Pancreas (tissue), 10 donors: ENCODE measurements at places on chromosomes 6 and 20. TPM values are rescaled to one million over a fixed set of nuclear protein-coding genes. Genes with fewer than 3 reads are reported as not detected.
A peak's percentile ranks its signal among the peaks of the same experiment; 100 is the strongest.

The RAB44 gene
- total RNA-seq, result 0.06 TPM

The PRKN gene
- 5.2 TPM for total RNA-seq

The PI3 gene
- total RNA-seq, result not detected

The SOD2 gene
- 183 TPM for total RNA-seq

The MYCT1 gene
- 1.3 TPM for total RNA-seq

DNA sequence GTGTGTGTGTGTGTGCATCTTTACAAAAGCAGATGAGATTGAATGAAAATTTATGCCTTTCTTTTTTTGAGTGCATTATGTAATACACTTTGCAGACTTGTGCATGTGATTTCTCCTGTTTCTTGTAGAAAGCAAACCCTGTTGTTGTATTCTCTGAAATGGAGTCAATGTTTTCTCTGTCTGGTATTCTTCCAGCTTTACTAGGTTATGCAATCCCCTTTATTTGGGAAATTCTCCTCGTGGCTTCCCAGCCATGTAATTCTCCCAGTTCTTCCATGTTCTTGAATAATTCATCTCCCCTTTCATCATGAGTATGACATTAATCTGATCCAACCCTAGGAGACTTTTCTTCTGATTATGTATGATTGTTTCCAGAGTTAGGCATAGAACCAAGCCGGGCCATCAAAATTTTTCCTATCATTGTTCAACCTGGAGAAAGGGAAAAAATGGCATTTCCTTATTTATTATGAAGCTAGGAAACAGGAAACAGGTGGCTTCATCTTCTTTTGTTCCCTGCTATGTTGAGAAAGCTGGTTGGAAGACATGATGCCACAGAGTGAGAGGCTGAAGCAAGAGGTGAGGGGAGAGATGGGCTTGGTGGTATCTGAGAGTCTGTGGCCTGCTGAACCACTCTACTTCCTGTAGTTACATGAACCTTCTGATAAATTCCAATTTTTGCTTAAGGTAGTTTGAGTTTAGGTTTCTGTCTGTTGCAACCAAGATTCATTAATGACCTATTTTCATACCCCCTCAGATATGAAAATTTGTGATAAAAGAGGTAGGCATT is 68.8 kb downstream of the PRL start:
- no peak overlapping the region for H3K4me3 ChIP-seq
- no peaks in the 10 kb centered on the region for H3K36me3 ChIP-seq
- no peak overlapping the region for H3K27ac ChIP-seq
- H3K27me3 ChIP-seq, result no peaks in the 10 kb centered on the region
- no peaks in the 10 kb centered on the region for H3K4me1 ChIP-seq

GRCh38 chr6:114449659-114450058 is 106.8 kb upstream of the HS3ST5 start:
- no peaks in the 10 kb centered on the region for H3K36me3 ChIP-seq
- H3K27ac ChIP-seq, result no peak overlapping the region
- H3K27me3 ChIP-seq, result no peaks in the 10 kb centered on the region
- DNase-seq, result no peak
- H3K4me1 ChIP-seq, result no peaks in the 10 kb centered on the region
- no peak overlapping the region for H3K4me3 ChIP-seq

GRCh38 chr20:25600632-25601031 is 15.3 kb upstream of the NINL start:
- H3K36me3 ChIP-seq, result no peaks in the 10 kb centered on the region
- no peaks in the 10 kb centered on the region for H3K4me1 ChIP-seq
- H3K27ac ChIP-seq, result no peak overlapping the region
- no peaks in the 10 kb centered on the region for H3K27me3 ChIP-seq

GRCh38 chr6:108665495-108666196 is 104.9 kb downstream of the FOXO3 start:
- H3K36me3 ChIP-seq, result no peaks in the 10 kb centered on the region
- peaks cover 12% of the 10 kb centered on the region for H3K4me1 ChIP-seq
- H3K27ac ChIP-seq, result no peak overlapping the region
- no peak overlapping the region for H3K4me3 ChIP-seq

DNA sequence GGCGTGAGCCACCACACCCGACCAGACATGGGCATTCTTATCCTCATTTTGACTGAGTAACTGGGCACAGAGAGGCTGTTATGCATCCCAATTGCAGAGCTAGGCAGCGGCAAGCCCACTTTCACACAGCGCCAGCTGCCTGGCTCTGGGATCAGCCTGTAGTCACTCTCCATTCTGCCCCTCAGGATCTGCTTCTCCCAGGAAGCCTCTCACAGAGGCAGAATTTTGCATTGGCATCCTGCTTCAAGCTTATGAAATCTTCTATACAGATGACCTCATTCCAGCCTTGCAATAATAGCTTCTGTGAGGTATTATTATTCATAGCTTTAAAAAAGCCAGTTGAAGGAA is 37.0 kb upstream of the IER3 start:
- peak overlapping the region; percentile 84 for H3K27ac ChIP-seq
- H3K36me3 ChIP-seq, result no peaks in the 10 kb centered on the region
- peaks cover 32% of the 10 kb centered on the region for H3K4me1 ChIP-seq
- no peak for DNase-seq
- no peaks in the 10 kb centered on the region for H3K27me3 ChIP-seq

GRCh38 chr20:34530342-34530741 is 14.1 kb downstream of the DYNLRB1 start:
- no peak overlapping the region for H3K4me3 ChIP-seq
- peaks cover 17% of the 10 kb centered on the region for H3K4me1 ChIP-seq
- no peak for DNase-seq
- no peak overlapping the region for H3K27ac ChIP-seq
- peaks cover 48% of the 10 kb centered on the region for H3K36me3 ChIP-seq
- H3K27me3 ChIP-seq, result no peaks in the 10 kb centered on the region

- H3K4me3 ChIP-seq, result no peak overlapping the region
- DNase-seq, result no peak
- no peaks in the 10 kb centered on the region for H3K36me3 ChIP-seq
- no peaks in the 10 kb centered on the region for H3K4me1 ChIP-seq
- H3K27me3 ChIP-seq, result no peaks in the 10 kb centered on the region
These were observed 82.0 kb downstream of the SMPDL3A start for GRCh38 chr6:122871079-122871478.

- H3K4me3 ChIP-seq, result no peak overlapping the region
- H3K27ac ChIP-seq, result no peak overlapping the region
- H3K36me3 ChIP-seq, result no peaks in the 10 kb centered on the region
- H3K4me1 ChIP-seq, result no peaks in the 10 kb centered on the region
- no peak for DNase-seq
These were observed 96.6 kb downstream of the DLGAP4 start for GRCh38 chr20:36402708-36403107.

- H3K4me3 ChIP-seq, result no peak overlapping the region
- peak overlapping the region; percentile 22 for H3K27ac ChIP-seq
These were observed 33.7 kb downstream of the FAM50B start for GRCh38 chr6:3882866-3883265.

DNA sequence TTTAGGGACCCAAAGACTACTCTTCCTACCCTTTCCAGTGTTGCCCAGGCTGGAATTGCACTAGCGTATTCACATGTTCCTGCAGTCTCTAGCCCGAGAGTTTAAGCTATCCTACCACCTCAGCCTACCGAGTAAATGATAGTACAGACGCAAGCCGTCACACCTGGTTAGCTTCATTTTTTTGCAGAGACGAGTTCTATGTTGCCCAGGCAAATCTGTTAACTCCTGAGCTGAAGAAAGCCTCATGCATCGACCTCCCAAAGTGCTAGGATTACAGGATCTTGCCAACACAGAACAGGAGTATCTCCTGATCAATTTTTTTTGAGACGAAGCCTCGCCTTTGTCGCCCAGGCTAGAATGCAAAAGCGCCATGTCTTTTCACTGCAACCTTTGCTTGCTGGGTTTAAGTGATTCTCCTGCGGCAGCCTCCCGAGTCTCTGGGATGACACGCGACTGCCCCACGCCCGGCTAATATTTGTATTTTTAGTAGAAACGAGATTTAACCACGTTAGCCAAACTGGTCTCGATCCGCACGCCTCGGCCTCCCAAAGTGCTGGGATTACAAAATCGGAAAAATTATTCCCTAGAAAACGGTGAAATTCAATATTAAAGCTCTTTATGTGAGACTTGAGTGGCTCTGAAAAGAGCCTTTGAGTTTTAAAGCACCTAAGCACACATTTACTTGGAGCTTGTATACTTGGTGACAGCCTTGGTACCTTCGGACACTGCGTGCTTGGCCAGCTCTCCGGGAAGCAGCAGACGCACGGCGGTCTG is 128.5 kb downstream of the HFE start:
- H3K27me3 ChIP-seq, result peaks cover 53% of the 10 kb centered on the region
- H3K4me3 ChIP-seq, result peak overlapping the region; percentile 13
- peak overlapping the region; percentile 25 for H3K27ac ChIP-seq
- H3K36me3 ChIP-seq, result no peaks in the 10 kb centered on the region
- DNase-seq, result no peak

DNA sequence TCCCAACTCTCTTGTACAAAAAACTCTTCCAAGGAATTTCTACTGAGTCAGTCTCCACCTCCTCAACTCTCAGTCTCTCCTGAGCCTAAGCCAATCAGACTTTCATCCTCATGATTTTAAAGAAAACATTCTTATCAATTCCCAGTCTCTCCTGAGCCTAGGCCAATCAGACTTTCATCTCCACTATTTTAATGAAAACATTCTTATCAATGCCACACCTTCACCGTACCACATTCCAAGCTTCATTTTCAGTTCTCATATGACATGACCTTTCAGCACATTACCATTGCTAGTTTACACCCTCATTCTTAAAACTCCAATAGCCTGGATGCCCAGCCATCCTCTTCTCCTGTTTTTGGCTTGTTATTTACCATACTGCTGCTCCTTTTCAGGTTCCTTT is 42.5 kb downstream of the SYNE1 start:
- no peak for DNase-seq
- no peaks in the 10 kb centered on the region for H3K27me3 ChIP-seq
- H3K4me3 ChIP-seq, result no peak overlapping the region
- no peaks in the 10 kb centered on the region for H3K4me1 ChIP-seq

DNA sequence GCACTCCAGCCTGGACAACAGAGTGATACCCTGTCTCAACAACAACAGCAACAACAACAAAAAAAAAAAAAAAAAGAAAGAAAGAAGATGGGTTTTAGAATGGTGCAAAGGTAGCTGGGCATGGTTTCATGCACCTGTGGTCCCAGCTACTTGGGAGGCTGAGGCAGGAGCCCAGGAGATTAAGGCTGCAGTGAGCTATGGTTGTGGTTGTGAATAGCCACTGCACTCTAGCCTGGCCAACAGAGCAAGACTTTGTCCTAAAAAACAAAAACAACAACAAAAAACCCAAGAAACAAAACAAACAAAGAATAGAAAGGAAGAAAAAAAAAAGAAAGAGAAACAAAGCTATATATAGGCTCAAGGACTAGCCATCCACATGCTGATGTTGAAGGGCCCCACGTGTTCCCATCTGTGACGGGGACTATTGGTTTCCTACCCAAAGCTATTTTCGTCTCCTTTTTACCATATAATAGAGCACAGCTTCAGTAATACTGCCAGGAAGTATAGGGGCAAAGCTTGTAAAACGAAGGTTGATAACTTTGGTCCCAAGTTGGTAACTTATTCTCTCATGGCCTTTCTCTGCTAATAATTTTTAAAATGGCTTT is 7.9 kb upstream of the EEF1E1 start:
- no peak overlapping the region for H3K27ac ChIP-seq
- H3K4me1 ChIP-seq, result no peaks in the 10 kb centered on the region
- no peaks in the 10 kb centered on the region for H3K27me3 ChIP-seq

DNA sequence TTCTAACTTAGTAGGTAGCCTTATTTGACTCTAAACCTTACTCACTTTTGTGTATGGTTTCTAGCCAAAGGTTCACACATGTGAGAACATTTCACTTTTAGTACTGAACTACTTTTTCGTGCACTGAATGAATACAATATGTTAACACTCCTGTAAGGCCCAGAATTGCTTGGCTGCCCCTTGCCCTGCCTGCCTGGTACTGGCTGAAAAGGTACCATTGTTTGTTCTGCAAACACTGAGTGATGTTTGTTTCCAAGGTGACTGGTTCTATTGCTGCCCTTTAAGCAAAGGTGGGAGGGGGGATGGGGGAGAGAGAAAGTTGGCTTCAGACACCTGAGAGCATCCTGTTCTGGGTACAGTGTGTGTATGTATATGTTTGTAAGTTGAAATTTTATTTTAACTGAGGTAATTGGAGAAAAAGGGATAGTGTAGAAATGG is 31.2 kb downstream of the RREB1 start:
- no peaks in the 10 kb centered on the region for H3K27me3 ChIP-seq
- DNase-seq, result peak; percentile 79
- peaks cover 54% of the 10 kb centered on the region for H3K4me1 ChIP-seq
- no peaks in the 10 kb centered on the region for H3K36me3 ChIP-seq
- H3K27ac ChIP-seq, result peak overlapping the region; percentile 47

- DNase-seq, result no peak
- H3K36me3 ChIP-seq, result no peaks in the 10 kb centered on the region
- H3K4me3 ChIP-seq, result no peak overlapping the region
- H3K27ac ChIP-seq, result no peak overlapping the region
- H3K27me3 ChIP-seq, result no peaks in the 10 kb centered on the region
- no peaks in the 10 kb centered on the region for H3K4me1 ChIP-seq
These were observed 26.4 kb upstream of the SIRPA start for GRCh38 chr20:1868856-1869255.

- no peaks in the 10 kb centered on the region for H3K4me1 ChIP-seq
- H3K36me3 ChIP-seq, result no peaks in the 10 kb centered on the region
- H3K4me3 ChIP-seq, result no peak overlapping the region
These were observed 39.2 kb upstream of the PIM1 start for GRCh38 chr6:37130704-37131103.

- no peaks in the 10 kb centered on the region for H3K4me1 ChIP-seq
- H3K27ac ChIP-seq, result no peak overlapping the region
- no peaks in the 10 kb centered on the region for H3K36me3 ChIP-seq
- DNase-seq, result no peak
- H3K27me3 ChIP-seq, result no peaks in the 10 kb centered on the region
These were observed 13.9 kb upstream of the CCDC167 start for GRCh38 chr6:37513576-37513975.

- H3K27me3 ChIP-seq, result no peaks in the 10 kb centered on the region
- H3K27ac ChIP-seq, result peak overlapping the region; percentile 68
- peak overlapping the region; percentile 59 for H3K4me3 ChIP-seq
- DNase-seq, result peak; percentile 23
- no peaks in the 10 kb centered on the region for H3K4me1 ChIP-seq
These were observed 1.9 kb downstream of the L3MBTL3 start for GRCh38 chr6:130020073-130020906.
